ENCODE measurements at places on chromosomes 3 and 15. TPM values are rescaled to one million over a fixed set of nuclear protein-coding genes. Genes with fewer than 3 reads are reported as not detected.

DNA sequence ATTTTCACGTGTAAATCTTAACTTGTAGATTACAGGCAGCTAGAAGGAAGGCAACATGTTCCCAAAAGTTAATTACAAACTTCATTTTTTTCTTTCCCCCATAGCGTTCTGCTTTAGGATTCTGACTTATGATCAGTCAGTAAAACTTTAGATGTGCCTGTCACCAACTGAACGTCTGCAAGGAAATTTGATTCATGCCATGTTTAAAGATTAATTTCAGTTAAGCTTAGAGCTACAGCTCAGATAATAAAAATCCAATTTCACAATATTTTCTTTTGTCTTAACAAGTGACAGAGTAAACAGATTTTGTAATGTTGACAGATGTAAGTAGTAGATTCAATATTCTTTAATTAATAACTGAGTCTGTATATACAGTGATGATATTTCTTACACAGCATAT lies 253.1 kb downstream of the NFKBIZ start:
- no peak for DNase-seq

The HIGD2B gene
- total RNA-seq: not detected

DNA sequence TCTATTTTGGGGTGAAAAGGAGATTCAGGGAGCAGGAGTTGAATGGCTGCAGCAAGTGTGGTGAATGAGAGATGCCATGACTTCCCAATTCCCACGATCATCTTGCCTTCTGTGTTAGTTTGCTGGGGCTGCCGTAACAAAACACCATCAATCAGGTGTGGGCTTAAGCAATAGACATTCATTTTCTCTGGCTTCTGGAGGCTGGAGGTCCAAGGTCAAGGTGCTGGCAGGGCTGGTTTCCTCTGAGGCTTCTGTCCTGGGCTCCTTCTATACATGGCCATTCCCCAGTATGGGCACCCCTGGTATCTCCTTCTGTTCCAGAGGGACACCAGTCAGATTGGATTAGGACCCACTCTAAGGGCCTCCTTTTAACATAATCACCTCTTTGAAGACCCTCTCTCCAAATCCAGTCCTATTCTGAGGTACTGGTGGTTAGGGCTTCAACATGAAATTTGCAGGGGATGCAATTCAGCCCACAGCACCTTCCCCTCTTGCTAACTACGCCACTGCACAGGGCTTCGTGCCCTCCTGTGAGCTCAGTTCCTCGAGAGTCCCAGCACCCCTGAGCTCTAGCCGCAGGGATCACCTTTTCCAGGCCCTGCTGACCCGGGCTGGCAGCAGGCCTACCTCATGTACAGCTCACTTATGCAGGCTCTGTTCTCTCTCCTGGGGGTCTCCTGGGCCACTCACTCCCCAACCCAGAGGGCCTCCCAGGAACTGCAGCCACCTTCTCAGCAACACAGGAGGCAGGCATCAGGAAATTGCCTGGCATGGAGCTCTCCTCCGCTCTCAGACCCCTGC lies 37.3 kb upstream of the SLC6A11 start:
- no peak for DNase-seq

DNA sequence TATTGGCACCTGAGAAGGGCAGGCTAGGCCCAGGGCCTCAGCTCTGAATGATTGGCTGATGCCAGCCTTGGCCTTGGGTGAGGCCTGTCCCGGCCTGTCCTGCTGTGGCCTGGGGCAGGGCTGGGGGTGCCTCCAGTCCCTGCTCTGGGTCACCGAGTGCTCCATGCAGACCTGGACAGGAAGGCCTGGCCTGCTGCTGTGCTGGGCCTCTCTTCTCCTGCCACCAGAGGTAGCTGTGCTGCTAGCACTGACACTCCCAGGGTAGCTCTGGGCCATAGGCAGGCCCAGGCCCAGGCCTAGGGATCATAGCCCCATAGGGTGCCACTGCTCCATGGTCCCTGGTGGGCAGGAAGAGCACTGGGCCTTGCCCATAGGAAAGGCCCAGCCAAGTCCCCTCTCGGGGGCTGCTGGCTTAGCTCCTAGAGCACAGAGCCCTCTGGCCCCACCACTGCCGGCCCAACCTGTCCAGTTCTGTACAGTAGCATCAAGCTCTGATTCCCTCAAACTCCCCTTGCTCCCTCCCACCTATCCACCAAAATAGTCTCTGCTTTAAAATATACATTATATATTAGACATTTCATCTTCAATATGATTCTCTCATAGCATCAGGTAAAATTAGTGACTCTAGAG lies 18.2 kb downstream of the ABTB1 start:
- DNase-seq: peak; percentile 71

- DNase-seq: no peak
These were observed 16.7 kb downstream of the WWTR1 start for GRCh38 chr3:149640976-149641728.

GRCh38 chr3:12265508-12265907 lies 23.4 kb upstream of the PPARG start:
- no peak for DNase-seq

DNA sequence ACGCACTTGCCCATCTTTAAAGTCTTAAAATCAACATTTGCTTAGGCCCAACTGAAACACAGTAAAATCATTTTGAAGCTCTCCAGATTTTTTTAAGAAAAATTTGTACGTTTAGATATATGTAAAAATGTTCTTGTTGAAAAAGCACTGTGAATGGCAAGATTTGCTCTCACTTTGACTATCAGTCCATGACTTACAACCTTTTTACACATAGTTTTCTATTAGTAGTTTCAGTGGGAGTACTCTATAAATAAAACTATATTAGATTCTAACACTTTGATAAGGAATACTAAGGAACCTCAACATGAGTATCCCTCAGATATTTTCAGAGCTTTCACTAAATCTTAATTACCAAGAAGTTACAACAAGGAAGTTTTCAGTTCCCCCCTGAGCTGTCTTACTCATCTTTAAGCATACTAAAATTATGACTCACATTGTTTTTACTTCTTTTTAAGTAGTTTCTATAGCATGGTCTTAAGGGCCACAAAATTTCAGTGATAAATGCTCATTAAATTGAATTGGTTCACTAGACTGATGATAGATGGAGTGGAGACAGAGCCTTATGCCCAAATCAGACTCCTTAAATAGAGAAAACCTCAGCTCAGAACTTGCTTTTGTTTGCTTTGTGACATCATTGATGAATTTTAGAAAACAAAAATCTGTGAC lies 31.6 kb upstream of the RAP2B start:
- DNase-seq: peak; percentile 70

- no peak for DNase-seq
These were observed 335.0 kb downstream of the MECOM start for GRCh38 chr3:169328471-169328870.

The CFAP100 gene
- not detected for total RNA-seq

The HTR3E gene
- total RNA-seq: not detected

DNA sequence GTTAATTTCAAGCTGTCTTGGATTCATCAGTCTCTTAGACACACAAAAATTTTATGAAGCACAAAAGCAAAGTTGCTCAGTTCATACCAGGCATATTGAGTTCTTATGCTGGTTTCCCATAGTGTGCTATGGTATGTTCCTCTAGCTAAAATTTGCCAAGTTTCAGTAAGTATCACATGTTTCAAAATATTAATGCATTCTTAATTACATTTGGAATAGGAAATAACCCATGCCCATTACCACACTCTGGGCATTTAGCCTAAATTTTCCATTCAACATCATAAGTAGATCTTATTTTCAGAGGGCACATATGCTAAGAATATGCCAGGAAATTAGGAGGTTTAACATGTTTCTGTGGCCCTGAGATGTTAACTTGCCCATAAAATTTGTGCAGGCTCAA lies 289.9 kb downstream of the SHOX2 start:
- DNase-seq: no peak

The GPX1 gene
- 377 TPM for total RNA-seq

DNA sequence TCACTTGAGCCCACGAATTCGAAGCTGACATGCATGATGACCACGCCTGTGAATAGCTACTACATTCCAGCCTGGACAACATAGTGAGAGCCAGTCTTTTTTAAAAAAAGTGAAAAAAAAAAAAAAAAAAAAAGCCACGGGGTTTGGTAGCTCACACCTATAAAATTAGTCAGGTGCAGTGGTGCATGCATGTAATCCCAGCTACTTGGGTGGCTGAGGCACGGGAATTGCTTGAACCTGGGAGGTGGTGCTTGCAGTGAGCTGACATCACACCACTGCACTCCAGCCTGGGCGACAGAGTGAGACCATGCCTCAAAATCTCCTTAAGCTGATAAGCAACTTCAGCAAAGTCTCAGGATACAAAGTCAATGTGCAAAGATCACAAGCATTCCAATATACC lies 44.4 kb downstream of the CSNK1G1 start:
- DNase-seq: no peak

DNA sequence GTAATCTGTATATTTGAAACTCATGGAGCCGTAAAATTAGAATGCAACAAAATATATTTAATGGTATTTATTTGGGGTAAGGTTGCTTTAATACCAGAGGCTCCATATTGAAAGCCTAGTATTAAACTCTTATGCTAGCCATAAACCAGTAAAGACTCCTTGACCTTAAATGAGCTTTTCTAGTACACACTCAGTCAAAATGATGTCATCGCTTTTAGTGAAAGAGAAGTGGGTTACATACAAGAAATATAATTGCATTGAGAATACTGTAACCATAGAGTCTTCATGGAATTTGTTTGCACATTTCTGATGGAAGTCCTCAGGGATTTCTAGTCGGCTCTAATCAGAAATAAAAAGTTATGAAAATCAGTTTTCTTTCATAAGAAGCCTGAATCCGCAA lies 757.6 kb downstream of the GBE1 start:
- DNase-seq: no peak

- no peak for DNase-seq
These were observed 21.9 kb upstream of the ZBTB38 start for GRCh38 chr3:141346418-141346817.

DNA sequence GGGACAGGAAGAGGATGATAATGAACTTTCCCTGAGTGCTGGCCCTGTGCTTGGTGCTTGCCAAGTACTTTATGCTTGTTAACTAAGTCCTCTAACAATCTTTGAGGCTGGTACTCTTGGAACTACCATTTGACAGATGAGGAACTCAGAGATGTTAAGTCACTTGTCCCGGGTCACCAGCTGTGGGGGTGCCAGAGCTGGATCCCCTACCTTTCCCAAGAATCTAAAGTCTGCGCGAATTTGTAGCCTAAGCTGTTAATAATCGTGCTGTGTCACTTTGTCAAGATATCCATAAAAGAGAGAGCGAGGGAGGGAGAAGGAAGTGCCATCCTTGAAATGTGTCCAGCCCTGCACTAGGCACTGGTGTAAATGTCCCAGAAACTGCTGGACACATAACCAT lies 19.0 kb upstream of the ACOX2 start:
- no peak for DNase-seq

- no peak for DNase-seq
These were observed 147.4 kb downstream of the ERC2 start for GRCh38 chr3:56320883-56321282.

GRCh38 chr15:58880320-58880719 lies 53.2 kb downstream of the SLTM start:
- no peak for DNase-seq

The SOX14 gene
- not detected for total RNA-seq

The GMPS gene
- total RNA-seq: 73.2 TPM

DNA sequence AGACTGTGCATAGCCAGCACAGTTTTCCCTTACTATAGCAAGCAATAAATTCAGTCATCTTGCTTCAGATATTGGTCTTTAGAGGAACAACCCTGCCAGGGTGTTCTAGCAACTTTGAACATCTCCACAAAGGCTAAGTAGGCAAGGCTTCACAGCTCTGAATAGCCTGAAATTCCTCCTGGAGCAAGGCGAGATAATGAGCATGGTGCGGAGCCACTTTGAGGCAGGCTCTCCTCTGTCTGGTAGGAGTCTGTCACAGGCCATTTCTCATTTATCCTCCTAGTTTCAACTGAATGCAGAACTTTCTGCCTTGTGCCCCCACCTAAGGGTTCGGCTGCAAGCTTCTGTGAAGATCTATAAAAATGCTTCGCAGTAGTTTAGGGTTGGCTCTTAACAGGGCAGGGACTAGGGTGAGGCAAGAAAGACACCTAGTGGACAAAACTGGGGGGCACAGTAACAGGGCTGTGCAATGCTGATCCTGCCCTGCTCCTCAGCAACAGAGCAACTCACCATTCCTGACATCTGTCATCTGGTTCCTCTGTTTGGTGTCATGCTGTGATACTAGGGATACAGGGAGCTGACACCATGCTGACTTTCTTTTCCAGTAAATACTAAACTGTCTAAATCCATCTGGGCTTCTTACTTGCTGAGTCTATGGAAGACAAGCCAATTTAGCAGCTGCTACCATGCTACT lies 16.6 kb upstream of the EHHADH start:
- peak; percentile 36 for DNase-seq

DNA sequence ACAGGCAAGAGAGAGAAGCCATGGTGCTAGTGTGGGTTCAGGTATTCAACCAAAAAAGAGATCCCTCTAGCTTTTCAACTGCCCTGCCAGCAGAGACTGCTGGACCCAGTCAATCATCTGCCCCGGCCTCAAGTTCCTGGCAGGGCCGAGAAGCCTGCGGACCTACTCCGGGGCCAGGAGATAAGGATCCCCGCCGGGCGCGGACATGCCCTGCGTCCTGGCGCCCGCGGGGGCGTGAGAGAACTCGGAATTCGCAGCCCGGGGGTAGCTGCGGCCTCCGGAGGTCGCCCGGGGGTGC lies 821 bp upstream of the MAGI1 start:
- peak; percentile 47 for DNase-seq

The SLC24A5 gene
- not detected for total RNA-seq

- DNase-seq: no peak
These were observed 52.4 kb upstream of the GYG1 start for GRCh38 chr3:148938936-148939335.

GRCh38 chr3:114234745-114235144 lies 2.6 kb downstream of the ZNF80 start:
- no peak for DNase-seq

DNA sequence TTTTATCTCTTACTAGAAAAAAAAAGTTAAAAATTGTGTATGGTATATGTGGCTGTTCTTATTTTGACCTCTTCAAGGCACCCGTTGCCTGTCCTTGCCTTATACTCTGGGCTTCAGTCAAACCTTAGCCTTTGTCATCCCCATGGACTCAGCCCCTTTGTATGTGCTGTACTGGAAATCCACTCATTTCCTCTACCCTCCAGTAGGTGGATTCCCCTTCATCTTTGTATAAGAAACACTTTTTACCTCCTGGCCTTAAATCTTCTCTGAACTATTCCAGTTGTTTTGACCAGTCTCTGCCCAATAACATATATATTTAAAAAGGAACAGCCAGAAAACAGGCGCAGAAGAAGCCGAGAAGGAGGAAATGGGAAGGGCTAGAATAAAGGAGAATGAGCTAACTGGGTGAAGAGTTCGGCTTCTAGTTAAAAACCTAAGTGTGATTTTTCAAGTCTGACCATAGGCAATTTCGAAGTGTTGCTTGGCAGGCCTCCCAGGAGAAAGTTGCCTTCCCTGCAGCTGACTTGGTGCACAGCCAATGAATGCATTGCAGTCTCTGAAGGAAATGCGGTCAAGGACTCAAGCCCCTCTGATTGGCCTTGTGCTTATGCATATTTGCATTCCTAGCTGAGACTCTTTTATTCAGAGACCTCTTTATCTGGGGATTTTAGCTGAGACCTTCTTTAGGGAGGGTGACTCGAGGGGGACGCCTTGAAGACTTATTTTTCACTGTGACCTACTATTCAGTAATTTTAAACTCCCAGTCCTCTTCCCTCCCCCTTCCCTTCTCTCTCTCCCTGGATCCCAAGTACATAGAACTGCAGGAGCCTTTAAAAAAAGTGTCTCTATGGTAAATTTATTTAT lies 277.4 kb downstream of the ROBO1 start:
- DNase-seq: peak; percentile 19

Data from LHCN-M2 (cell line).